ENCODE measurements at places on chromosomes 16 and 17.

- DNase-seq, result no peak
Observed at GRCh38 chr17:36850790-36851189, 86.5 kb upstream of the LHX1 start.

GRCh38 chr17:44970136-44970741, 2.1 kb upstream of the C1QL1 start:
- no peak for DNase-seq

- no peak for DNase-seq
Observed at GRCh38 chr17:42873315-42873714, 22.3 kb downstream of the AOC3 start.

GRCh38 chr16:586645-587590, 2.9 kb upstream of the RAB40C start:
- no peak for DNase-seq

GRCh38 chr17:29956225-29956624, 14.8 kb downstream of the EFCAB5 start:
- no peak for DNase-seq

DNA sequence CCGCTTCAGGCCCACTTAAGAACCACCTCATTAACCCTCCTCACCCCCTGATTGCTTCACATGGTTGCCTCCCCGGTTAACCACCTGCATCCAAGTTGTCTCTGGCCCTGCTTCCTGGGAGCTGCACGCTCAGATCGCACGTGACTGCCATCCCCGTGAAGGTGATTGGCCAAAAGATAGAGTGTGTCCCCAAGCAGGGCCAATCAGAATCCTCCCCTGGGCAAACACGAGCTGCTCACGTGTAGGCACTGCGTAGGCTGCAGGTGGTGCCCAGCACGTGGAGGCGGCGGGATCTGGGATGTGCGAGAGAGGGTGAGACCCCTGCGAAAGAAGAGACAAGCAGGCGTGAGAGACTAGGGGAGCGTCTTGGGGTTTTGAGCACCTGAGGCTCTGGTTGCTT, 111.8 kb upstream of the CRHR1 start:
- DNase-seq, result no peak

- DNase-seq, result no peak
Observed at GRCh38 chr16:2498531-2499253, 15.1 kb upstream of the ATP6V0C start.

DNA sequence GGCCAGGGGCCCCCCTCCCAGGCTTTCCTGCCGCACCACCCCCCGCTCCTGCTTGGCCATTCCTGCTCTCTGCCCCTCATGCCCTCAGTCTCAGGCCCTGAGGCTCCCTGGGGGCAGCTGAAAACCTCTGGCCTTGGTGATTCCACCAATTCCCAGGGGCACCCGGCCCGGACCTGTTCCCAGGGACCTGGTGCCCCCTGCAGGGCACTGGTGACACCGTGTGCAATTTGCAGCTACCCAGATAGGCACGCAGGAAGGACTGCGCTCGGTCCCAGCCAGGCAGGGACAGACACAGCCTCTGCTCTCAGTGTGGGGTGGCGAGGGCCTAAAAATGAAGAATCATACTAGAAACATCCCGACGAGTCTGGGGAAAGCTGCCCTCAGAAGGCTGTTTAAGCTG, 13.4 kb downstream of the WFDC1 start:
- DNase-seq, result no peak

GRCh38 chr17:37802712-37803416, 58.0 kb upstream of the HNF1B start:
- no peak for DNase-seq

- DNase-seq, result no peak
Observed at GRCh38 chr16:72287649-72288048, 115.7 kb upstream of the PMFBP1 start.

- DNase-seq, result no peak
Observed at GRCh38 chr16:50500171-50500874, 47.9 kb upstream of the NKD1 start.

DNA sequence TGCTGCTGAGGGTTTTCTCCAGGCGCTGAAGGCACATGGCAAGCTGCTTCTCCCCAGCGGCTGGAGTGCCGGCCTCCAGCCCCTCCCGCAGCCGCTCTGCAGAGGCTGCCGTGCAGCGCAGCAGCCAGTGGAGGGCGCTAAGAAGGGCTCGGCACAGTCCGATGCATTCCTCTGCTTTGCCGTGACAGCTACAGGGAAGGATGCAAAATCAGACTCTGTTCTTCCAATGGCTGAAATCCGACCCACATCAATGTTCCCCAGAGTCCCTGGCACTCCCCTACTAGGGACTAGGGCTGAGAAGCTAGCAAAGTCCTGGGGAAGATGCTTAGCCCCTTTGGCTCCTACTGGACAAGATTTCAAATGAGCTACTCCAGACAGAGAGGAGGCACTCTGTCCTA, 19.0 kb downstream of the MED24 start:
- DNase-seq, result no peak

DNA sequence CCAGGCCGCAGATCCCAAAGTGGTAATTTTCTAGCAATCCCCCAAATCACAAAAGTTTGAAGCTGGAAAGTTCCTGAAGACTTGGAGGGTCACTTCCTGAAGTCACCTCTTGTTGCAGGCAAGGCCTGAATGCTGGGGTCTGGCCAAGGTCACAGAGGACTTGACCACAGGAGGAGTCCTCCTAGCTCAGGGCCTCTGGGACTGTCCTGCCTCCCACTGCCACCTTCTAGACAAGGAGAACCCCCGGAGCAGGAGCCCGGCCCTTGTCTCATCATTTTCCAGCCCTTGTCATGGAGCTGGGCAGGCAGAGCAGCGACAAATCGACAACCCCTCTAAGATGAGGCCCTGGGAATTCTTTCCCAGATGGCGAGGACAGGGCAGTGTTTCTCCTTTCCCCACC, 330 bp downstream of the CDH16 start:
- no peak for DNase-seq

DNA sequence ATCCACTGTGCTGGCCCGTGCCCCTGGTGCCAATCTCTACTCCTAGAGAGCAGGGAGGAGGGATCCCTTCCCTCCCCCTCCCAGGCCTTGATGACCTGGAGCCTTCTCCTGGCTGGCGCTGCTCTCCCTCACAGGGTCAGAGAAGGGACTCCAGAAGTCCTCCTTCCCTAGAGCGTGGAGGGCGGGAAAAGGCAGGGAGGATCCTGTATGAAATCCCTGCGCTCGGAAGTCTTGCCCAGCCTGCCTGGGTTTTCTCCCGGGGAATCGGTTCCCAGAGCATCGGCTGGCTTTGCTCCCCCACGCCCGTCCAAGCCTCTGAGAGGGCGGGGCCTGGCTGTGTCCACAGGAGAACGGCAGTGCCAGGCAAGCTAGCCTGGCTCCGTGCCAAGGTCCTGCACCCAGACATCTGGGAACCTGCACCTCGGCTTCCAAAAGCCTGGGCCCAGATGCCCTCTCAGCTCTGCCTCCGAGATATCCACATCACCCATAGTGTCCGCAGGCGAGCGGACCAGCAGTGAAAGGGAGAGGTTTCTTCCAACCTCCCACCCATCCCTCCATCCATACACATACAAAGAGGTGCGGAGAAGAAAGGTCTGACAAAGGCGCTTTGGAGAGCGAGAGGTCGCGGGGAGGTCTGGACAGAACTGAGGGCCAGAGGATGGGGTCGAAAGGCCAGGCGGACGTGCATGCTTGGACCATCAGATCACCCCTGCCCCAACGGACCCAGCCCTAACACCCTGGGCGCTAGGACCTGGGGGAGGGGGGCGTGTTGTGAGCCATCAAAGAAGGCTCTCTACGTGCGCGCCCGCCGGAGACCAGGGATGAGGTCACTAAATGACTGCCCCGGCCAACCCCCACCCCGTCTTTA, 1.1 kb downstream of the MPP2 start:
- DNase-seq, result no peak

DNA sequence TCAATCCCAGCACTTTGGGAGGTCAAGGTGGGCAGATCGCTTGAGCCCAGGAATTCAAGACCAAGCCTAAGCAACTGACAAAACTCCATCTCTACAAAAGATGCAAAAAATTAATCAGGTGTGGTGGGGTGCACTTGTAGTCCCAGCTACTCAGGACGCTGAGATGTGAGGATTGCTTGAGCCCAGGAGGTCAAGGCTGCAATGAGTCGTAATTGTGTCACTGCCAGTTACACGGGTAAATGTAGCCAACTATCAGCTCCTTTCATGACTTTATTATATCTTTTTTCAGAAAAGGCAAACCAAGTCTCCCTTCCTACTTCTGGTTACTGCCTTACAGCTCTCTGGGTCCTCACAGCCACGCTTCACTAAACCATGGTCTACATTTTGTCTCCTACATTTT, 4.0 kb downstream of the SDF2 start:
- no peak for DNase-seq

DNA sequence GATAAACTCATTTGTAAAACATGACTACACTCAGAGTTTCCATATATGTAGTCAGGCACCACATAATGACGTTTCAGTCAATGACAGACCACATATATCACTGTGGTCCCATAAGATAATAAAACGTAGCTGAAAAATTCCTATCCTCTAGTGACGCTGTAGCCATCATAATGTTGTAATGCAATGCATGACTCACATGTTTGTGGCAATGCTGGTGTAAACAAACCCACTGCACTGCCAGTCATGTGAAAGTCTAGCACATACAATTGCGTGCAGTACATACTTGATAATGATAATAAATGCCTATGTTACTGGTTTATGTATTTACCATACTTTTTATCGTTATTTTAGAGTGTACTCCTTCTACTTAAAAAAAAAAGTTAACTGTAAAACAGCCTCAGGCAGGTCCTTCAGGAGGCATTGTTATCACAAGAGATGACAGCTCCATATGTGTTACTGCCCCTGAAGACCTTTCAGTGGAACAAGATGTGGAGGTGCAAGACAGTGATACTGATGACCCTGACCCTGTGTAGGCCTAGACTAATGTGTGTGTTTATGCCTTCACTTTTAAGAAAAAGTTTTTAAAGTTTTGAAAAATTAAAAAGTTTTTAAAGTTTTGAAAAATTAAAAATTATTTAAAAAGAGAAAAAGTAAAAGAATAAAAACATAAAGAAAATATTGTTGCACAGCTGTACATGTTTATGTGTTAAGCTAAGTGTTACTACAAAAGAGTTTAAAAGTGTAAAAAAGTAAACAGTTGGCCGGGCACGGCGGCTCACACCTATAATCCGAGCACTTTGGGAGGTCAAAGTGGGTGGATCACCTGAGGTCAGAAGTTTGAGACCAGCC, 9.0 kb downstream of the STAT5B start:
- DNase-seq, result no peak

DNA sequence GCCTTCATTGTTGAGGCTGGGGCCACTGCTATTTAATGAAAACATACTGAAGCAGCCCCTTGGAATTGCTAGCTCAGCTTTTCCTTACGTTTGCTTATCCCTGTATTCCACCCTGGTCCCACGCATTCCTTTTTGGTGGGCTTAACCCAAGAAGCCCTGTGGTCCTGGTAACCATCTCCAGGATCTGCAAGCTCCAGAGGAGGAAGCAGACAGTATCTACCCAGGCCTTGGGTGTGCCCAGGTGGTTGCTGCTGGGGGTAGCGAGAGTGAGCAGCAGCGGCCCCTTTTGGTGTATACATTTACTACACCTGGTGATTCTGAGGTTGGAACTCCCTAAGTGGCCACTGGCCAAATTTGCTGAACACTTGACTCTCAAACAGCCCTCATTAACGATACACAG, 97.7 kb downstream of the CBLN1 start:
- DNase-seq, result no peak

- no peak for DNase-seq
Observed at GRCh38 chr16:11014136-11014535, 69.8 kb downstream of the CLEC16A start.

DNA sequence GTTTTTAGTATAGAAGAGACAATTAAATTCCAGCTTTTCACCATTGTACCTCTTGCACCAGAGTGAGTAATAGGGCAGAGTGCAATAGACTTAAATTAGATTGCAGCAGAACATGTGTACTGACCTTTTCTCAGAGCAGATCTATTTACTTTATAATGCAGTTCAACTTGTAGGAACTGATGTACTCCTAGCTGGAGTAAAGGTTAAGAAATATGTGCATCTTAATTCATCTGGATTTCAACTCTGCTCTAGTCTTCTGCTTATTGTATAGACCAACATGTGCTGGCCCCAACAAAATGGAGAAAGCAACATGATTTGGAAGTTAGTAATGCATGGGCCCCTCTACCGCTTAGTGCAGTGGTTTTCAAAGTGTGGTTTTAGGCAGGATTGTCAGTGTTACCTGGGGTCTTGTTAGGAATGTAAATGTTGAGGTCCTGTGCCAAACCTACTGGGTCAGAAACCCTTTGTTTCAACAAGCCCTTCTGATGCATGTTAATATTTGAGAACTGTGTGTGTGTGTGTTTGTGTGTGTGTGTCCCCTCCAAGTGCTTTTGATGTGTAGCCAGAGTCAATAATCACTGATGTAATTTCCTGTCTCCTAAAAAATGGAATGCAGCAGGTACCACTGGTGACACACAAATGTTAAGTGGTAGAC, 138.6 kb downstream of the TOX3 start:
- no peak for DNase-seq

- no peak for DNase-seq
Observed at GRCh38 chr17:40309031-40309948, at the start of gene RARA. RARA (plus strand) TSS chr17:40309180; CDS start chr17:40331219, 22,039 bp downstream.

DNA sequence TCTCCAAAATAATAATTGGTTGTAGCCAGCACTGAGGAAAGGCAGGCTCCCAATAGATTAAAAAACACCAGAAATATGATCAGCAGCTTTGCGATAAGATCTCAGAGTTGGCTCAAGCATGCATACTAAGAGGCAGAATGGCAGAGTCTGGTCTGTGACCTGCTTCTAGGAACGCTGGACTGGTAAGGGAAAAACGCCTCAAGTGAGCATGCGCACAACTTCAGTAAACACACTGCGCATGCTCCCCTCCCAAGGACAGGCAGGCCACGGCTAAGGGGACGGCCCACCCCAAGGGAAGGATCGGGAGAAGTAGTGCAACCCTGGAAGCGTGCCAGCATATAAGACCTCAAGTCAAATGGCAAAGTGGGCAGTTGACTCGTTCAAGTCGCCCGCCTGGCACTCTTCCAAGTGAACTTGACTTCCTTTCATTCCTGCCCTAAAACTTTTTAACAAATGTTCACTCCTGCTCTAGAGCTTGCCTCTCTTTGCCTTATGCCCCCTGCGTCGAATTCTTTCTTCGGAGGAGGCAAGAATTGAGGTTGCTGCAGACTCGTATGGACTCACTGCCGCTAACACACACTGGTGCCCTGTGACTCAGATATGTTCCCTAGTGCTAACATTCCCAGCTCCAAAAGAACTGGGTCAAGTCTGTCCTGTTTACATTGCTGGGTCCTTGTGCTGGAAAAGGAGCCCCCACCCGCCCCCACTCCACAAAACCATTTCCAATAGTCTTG, 22.4 kb upstream of the PRM1 start:
- no peak for DNase-seq

Data from GOT3 (cell line).